ENCODE measurements at places on chromosomes 2 and 18.

- DNase-seq = no peak
Observed at GRCh38 chr2:39099310-39099869, 21.5 kb downstream of the SOS1 start.

DNA sequence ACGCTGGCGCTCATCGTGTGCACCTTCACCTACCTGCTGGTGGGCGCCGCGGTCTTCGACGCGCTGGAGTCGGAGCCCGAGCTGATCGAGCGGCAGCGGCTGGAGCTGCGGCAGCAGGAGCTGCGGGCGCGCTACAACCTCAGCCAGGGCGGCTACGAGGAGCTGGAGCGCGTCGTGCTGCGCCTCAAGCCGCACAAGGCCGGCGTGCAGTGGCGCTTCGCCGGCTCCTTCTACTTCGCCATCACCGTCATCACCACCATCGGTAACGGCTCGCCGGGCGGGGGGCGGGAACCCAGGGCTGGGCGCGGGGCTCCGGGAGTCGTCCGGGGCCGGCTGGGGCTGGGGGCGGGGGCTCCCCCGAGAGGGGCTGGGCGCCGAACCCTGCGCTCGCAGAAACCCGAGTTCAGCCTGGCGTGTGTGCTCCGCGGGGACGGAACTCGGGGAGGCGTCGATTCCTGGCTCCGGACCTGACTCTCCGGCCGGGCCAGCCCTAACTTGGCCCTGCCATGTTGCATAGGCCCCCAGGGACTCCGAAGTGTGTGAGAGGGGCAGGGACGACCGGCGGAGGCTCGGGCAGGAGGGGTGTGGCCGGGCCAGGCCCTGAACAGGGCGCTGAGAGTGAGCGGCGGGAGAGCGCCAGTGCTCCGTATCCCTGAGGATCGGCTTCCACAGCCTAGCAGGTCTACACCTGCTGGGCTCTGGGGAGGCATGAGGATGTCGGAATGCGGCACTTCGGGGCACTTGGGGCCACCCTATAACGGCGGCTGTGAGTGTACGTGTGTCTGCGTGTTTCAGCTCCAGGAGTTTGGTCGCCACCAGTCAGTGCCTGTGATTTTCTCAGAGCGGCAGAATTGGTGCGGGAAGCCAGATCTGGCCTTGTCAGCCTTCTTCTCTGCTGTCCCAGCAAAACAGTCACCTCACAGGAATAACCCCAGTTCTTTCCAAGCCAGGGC lies 651 bp downstream of the KCNK3 start:
- DNase-seq = no peak

GRCh38 chr18:595571-595970 lies 1.2 kb upstream of the CLUL1 start:
- DNase-seq = no peak

DNA sequence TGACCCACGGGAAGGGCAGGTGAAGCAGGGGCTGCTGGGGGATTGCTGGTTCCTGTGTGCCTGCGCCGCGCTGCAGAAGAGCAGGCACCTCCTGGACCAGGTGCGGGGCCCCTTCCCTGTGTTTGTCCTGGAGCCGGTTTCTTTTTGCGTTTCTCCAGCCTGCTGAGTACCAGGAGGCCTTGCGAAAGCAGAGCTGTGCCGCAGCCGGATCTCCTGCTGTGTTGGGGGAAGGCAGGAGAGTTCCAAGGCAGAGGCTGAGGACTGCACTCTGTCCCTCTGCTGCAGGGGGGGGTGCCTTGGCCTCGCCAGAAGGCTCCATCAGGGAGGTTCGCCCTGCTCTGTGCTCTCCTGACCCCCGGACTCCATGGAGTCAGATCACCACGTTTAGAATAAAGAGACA lies 2.8 kb downstream of the CAPN10 start:
- no peak for DNase-seq

DNA sequence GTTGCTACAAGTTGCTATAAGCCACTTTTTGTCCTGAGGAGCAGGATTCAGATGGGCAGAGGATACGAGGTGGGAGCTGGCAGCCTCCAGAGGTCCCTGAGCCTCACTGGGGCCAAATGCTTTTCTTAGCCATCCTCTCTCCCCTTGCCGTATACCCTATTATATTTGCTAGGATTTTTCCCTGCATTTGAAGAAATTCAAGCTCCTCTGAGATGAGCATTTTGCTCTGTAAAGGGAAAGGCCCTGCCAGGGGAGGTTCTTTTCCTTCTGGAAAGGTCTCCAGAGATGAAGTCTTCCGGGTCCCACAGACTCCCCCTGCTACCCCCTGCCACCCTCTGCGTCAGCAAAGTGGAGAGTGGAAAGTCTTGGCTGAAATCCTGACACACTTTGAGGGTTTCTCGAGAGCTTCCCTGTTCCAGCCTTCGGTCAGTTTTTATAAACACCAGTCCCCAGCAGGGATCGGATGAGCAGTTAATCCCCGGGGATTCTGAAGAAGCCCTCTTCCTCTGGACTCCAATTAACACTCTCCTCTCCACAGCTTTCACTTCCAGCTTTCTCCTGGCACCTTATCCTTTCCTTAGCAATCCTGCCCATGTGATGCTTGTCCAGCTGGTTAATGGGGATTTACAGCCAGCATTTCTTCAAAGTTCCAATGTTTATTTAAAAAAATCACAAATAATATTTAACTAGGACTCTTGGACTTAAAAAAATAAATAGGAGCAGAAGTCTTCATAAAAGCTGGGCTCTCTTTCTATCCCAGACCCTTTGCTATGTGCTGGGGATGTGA lies 13.1 kb downstream of the CYRIA start:
- no peak for DNase-seq

DNA sequence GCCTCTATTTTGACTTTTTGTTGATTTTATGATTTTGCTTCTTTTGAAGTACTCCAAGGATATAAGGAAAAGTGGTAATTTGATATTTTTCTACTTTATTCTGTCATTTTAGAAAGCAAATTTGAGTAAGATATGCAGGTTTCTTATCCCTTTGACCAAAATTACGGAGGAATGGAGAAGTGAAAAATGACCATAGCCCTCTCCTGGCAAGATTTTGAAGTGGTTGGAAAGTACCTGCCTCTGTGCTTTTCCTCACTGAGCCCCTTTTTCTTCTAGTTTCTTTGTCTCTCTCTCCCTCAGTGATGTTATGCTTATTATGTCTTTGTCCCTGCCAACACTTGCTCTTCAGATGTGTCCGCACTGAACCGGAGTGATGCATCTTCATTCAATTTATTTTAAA lies 898.1 kb downstream of the EPHA4 start:
- DNase-seq = no peak

GRCh38 chr2:231929961-231930592 lies 3.9 kb upstream of the NPPC start:
- DNase-seq = peak; percentile 22

Measured in stimulated activated CD8-positive, alpha-beta memory T cell treated with anti-CD3 and anti-CD28 coated beads, Interleukin-2, amount 100 ng/mL, for 48 hours (primary cell).